ENCODE measurements at places on chromosomes 2 and 18.

DNA sequence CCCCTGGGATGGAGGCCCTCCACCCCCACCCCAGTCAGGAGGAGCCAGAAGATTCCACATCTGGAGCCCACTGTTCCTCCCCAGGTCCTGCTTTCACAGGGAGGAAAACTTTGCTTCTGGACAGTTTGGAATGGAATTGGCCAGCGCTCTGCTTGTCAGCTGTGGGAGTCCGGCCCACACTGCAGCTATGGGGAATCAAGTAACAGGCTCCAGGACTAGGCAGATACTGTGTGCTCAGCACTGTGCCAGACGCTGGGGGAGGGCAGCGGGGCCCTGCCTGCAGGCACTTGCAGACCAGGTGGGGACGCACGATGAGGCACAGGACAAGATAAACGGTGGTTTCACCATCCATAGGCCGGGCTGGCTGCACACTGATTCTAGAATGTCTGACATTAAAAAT, 114.0 kb downstream of the STPG4 start:
- no peak for DNase-seq

GRCh38 chr18:27711382-27711781, 465.5 kb downstream of the CDH2 start:
- DNase-seq = no peak

- DNase-seq = no peak
These were observed 402.5 kb upstream of the SPRED2 start for GRCh38 chr2:65834771-65835475.

DNA sequence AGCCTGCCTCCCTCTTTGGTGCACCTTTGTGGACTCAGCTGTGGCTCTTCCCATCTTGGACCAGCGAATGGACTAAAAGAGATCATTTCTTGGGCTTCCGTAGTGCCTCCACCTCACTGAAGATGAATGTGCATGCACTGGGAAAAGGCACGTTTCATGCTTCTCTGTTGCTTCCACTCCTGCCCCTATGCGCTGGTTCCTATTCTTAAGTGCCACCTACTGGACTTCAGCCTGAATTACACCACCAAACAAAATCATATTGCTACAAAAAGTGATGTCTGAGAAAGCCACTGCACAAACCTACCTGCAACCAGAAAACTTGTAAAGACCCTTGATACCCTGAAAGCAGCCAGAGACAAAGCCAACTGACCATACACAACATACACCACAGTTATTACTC, 695.6 kb downstream of the TSN start:
- DNase-seq = no peak

DNA sequence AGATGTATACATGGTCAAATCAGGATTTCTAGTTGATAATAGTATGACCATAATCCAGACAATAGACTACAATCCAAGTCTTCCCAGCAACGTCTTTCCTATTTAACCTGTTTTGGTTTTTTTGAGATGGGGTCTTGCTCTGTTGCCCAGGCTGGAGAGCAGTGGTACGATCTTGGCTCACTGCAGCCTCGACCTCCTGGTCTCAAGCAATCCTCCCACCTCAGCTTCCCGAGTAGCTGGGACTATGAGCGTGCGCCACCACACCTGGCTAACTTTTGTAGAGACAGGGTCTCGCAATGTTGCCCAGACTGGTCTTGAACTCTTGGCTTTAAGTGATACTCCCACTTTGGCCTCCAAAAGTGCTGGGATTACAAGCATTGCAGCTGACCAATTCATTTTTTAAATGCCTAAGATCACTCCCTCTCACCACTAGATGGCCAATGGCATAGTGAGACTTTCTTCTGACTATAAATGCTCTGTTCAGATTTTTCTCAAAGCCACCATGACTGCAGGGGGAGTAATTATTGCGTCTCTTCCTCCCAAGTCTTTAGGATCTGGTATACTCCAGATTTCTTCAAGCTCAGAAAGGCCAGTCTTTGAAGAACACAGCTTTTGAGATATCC, 47.6 kb downstream of the HNRNPLL start:
- no peak for DNase-seq

DNA sequence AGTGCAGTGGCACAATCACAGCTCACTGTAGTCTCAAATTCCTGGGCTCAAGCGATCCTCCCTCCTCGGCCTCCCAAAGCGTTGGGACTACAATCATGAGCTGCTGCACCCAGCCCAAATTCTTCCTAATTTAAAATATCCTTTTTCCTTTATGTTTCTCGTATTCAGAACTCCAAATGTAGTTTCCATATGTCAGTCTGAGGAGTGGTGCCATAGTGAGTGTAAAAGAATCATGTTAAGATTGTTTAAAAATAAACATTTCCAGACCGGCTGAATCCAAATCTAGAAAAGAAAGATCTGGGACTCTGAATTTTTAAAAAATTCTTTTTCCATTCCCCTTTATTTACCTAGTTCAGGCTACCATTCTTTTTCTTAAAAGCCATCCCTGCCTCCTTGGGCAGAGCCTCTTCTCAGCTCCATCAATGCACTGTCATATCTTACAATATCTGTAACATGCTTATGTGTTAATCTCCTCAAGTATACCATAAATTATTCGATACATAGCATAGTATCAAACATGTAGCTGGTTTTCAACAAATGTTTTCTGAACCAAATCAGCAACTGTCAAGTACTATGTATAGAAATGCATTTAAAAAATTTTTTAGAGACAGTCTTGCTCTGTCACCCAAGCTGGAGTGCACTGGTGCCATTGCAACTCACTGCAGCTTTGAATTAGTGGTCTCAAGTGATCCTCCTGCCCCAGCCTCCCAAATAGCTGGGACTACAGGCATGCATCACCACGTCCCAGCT, 31.3 kb downstream of the PTPN2 start:
- DNase-seq = no peak

DNA sequence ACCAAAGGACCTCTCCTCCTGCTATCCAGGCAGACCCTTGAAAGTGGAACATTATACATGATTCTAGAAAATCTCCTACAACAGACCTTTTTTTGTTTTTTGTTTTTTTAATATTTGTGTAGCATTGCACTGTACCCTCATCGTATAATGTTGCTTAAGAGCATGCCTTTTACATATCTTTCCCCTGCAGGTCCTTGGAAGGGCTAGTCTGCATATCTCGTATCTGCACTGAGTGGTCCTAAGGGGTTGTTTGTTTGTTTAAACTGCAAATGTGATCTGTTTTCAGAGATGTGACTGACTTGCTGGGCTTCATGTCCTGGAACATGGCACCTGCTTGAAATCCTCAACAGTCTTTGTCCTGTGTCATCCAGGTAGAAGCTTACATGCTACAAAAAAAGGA, 204.1 kb downstream of the FAM210A start:
- no peak for DNase-seq

- DNase-seq = no peak
These were observed 63.6 kb downstream of the CLHC1 start for GRCh38 chr2:55168221-55169154.

DNA sequence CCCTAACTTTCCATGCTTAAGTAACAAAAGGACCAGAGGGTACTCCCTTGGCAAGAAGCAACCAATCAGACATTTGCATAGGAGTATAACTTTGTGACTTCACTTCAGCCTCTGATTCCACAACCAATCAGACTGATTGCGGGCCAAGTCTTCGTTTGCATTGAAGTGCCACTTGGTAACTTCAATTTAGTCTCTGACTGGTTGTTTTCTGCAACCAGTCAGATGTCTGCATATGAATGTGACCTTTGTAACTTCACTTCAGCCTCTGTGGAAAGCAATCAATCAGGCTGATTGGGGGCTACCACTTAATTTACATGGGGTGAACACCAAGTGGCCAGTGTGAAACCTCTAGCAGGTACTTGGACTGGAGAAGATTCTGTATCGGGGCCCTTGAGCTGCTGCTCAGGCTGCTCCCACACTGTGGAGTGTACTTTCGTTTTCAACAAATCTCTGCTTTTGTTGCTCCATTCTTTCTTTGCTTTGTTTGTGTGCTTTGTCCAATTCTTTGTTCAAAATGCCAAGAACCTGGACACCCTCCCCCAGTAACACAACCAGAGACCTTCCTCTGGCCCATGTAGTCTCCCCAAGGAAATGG, 241.5 kb downstream of the ACKR3 start:
- DNase-seq = no peak

Data from lower lobe of right lung (tissue), 2 donors.